ENCODE measurements at places on chromosomes 11 and 22. TPM values are rescaled to one million over a fixed set of nuclear protein-coding genes. Genes with fewer than 3 reads are reported as not detected.

- no peaks in the 10 kb centered on the region for H3K4me1 ChIP-seq
- no peaks in the 10 kb centered on the region for H3K36me3 ChIP-seq
- H3K27me3 ChIP-seq: no peaks in the 10 kb centered on the region
- H3K27ac ChIP-seq: no peak overlapping the region
- H3K4me3 ChIP-seq: no peak overlapping the region
- no peak for DNase-seq
Observed at GRCh38 chr22:47069270-47069669, 306.8 kb downstream of the TBC1D22A start.

DNA sequence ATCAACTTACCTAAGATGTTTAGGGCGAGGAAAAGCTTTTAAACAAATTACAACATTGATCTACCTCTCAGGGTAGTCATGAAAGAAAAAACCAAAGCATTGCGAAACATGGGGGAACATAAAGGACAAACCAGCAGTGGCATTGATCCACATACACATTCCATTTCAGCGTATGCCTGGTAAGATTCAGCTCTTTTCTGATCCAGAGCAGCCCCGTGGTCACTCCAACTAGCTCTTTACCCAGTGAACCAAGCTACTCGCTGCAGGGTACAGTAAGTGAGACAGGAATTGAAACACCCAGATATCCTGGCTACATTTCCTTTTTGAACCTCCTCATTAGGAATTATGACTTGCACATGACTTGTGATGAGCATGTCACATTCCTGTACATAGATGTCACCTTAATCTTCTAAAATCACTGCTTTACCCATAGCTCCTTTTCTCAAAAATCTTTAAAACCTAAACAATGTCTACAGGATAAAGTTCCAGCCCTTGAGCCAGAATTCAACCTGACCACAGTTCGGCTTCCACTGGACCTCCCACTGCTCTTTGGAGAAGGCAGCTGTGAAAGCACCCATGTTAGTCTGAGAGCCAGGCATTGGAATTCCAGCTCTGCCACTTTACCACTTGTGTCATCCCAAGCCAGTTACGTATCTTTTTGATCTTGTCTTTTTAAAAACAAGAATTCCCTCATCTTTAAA is 42.9 kb upstream of the AKIP1 start:
- peaks cover 17% of the 10 kb centered on the region for H3K27me3 ChIP-seq
- no peak overlapping the region for H3K27ac ChIP-seq
- H3K4me3 ChIP-seq: no peak overlapping the region
- DNase-seq: no peak

DNA sequence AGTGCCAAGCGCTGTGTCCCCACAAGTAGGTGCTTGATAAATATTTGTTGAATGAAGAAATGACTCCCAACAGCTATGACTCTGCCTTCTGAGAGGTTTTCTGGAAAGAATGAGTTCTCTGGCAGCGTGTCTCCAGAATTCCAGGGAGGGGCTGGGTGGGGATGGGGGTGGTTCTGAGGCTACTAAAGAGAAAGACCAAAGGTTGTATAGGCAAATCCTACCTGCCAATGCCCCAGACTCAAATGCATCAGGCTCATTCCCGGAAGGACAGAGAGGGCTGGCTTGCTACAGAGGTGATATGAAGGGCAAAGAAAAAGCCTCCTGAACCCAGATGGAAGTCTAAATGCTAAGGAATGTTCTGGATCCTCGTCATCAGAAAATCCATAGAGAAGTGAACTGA is 1.9 kb downstream of the DUSP18 start:
- H3K27me3 ChIP-seq: no peaks in the 10 kb centered on the region
- no peak overlapping the region for H3K4me3 ChIP-seq
- H3K27ac ChIP-seq: no peak overlapping the region
- H3K36me3 ChIP-seq: no peaks in the 10 kb centered on the region
- H3K4me1 ChIP-seq: peaks cover 20% of the 10 kb centered on the region
- DNase-seq: no peak

CEP126 gene
- total RNA-seq: 1.8 TPM

CDC45 gene
- 99.0 TPM for total RNA-seq

Measured in CD8-positive, alpha-beta memory T cell (primary cell).